ENCODE measurements at places on chromosomes 11 and 22. TPM values are rescaled to one million over a fixed set of nuclear protein-coding genes. Genes with fewer than 3 reads are reported as not detected.

The MPPED2 gene
- not detected for total RNA-seq

The PGA5 gene
- total RNA-seq, result not detected

The CKAP5 gene
- 191 TPM for total RNA-seq

The NAALAD2 gene
- not detected for total RNA-seq

GRCh38 chr11:122979815-122980595, 1.6 kb downstream of the BSX start:
- DNase-seq, result no peak

DNA sequence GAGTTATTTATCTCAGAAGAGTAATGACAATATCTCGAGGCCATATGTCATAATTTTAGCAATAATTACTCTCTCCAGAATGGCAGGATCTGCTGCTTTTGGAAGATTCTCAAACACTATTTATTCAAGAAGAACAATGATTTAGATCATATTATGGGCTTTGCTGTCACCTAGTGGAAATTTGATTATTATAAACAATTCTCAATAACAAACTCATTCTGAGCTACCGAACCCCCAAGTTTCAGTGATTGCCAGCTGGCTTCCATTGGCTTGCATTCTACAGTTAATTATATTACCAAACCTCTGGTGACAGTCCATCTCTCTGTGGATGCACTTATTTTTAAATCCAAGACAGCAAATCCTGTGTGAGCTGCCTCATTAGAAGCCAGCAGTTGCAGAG, 27.9 kb upstream of the SLC36A4 start:
- no peak for DNase-seq

- no peak for DNase-seq
These were observed 3.1 kb downstream of the FDX1 start for GRCh38 chr11:110432713-110433392.

- no peak for DNase-seq
These were observed 759 bp downstream of the DESI1 start for GRCh38 chr22:41619979-41620588.
